Fibroblast of skin of right quadriceps (primary cell): ENCODE measurements at places on chromosomes 7 and 10.

- DNase-seq: no peak
Measured at GRCh38 chr7:55878691-55879090, 8.6 kb upstream of the ZNF713 start.

DNA sequence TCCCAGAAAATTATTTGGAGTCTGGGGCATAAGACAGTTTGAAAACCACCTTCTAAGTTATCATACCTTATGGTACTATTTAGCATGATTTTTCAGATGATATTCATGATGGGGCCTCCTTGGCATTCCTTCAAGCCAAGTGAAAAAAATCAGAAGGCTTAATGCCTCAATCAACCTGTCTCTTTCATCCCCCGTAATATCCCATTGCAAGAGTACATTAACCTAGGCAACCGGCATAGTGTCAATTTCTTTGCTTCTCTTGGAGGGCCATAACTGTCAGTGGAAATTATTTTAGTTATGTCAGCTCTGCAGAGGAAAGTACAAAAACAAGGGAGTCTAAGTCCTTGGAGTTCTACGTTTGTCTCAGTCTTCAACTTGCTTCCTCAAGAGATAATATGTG, 43.4 kb downstream of the INHBA start:
- no peak for DNase-seq

- no peak for DNase-seq
Measured at GRCh38 chr7:117427258-117427701, at the start of gene ASZ1. TSS of gene ASZ1 (minus strand) at chr7:117427493. CDS start at chr7:117427460, 33 bp downstream.

GRCh38 chr7:143363016-143363937, 764 bp upstream of the FAM131B start:
- no peak for DNase-seq
